Smooth muscle cell of the brain vasculature (primary cell): ENCODE measurements at places on chromosomes 7 and 10.
A peak's percentile ranks its signal among the peaks of the same experiment; 100 is the strongest.

- no peak for DNase-seq
Measured at GRCh38 chr7:2106924-2107323, 125.8 kb downstream of the MAD1L1 start.

DNA sequence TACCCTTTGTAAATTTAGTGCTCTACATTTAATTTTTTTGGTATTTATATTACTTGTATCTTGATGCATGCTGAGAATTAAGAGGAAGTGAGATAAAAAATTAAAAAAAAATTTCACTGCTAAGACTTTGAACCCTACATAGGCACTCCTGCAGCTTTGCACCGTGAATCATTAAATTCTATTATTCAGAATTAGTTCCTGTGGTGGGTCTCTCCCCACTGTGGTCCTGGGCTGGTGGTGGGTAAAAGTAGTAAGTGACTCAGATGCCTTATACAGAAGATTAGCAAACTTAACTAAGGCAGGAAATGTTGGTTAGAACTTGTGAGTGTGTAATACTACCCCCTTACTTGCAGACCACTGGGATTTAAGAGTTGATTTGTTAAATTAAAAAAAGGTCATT, 72.6 kb downstream of the AP3M1 start:
- DNase-seq, result no peak

- DNase-seq, result no peak
Measured at GRCh38 chr7:36732806-36733205, 8.5 kb upstream of the AOAH start.

GRCh38 chr10:80699602-80700039, 161.9 kb downstream of the SH2D4B start:
- peak; percentile 21 for DNase-seq

DNA sequence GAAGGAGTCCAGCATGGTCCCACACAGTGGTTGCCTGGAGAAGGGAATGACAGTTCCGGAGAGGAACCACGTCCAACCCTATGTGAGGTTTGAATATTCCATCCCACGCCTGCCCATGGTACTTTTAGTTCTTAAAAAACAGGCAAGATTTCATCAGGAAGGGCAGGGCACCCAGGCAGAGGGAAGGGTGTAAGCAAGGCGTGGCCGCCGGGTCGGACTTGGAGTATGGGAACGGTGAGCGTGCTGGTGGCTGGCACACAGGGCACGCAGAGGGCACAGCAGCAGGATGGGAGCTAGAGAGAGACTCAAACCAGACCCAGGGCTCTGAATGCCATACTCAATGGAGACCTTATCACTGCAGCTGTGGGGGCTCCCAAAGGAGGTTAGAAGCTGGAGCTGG, 34.3 kb downstream of the FAM53B start:
- DNase-seq, result no peak

DNA sequence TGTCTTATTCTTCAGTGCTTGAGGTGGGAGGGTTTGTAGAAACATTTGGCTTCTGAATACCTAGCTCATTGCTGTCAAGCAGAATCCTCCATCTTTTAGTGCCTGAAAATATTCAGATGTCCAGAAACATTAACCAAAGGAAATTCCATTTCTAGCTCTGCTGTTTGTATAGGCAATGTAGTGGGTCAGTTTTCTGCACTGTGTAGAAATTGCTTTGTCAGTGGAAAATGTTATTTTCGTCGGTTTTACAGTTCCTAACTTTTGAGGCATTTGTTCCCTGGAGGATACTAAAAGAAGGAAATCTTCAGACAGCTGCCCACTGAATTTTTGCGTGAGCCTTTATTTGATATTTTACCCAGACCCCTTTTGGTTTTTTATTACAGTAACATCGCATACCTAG, 143.4 kb downstream of the TPST1 start:
- DNase-seq, result no peak

DNA sequence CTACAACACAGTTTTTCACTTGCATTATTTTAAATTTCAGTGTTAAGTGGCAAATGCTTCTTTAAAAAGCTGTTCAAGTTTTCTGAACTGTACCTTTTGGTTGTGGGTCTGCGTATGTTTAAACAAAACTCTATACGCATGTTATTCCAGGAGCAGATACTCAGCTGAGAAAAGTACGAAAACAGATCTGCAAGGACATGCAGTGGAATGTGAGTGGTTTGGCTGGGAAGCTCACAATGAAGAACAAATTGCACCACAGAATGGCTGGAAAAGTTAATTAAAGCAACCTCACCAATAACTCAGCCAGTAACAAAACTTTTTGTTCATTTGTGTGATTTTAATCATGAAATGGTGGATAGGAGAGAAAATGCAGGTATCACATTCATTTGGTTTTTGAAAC, 17.6 kb downstream of the GLI3 start:
- DNase-seq, result no peak

DNA sequence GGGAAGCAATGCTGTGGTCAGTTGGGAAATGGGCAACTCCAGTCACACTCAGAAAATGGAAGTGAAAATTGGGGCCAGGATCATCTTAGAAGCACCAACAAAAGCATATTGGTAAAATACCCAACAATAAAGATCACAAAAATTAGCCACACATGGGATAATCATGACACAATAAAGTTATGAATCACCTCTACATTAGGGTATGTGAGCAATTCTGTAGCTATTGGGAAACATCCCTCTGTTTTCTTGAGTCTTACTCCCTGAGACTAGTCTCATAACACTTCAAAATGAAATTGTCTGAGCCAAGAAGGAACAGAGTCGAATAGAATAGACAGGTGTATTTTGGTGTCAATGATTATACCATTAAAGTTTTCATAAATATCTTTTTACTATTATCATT, 178.3 kb downstream of the DYNC1I1 start:
- DNase-seq, result no peak

DNA sequence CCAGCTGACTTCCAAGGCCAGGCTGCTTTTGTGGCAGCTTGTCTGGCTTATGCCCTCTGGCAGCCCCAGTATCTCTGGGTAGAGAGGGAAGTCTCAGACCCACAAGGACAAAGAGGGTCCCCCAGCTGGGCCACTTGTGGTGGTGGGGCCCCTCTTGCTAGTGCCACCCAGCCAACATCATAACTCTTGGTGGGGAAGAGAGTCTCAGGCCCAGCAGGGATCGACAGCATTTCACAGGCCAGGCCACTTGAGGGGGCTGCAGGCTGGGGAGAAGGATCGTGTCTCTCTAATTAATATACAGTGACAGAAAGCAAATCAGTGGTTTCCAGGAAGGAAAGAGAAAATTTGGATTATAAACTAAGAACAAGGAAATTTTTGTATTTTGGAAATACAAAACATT, 76.0 kb downstream of the TYW1B start:
- DNase-seq, result no peak

GRCh38 chr7:34838329-34838728, 180.3 kb downstream of the NPSR1 start:
- no peak for DNase-seq

GRCh38 chr7:69403169-69403568, 195.1 kb upstream of the AUTS2 start:
- no peak for DNase-seq

GRCh38 chr7:155962191-155962967, 150.1 kb upstream of the SHH start:
- DNase-seq, result no peak

DNA sequence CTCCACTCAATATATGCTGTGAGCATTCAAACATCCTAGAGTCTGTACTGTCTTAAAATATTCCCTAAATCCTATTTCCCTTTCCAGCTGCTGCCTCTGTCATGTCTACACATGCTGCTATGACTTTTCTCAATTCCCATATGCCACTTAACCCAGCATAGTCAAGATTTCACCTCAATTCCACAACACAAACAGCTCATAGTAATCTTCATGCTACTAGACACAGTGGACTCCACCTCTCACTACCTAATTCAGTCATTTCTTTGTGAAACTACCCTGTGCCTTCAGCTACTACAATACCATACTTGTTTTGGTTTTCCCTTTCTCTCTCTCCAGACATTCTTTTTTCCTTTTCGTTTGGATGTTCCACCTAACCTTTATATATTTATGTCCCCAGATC, 45.5 kb downstream of the GSAP start:
- DNase-seq, result no peak

DNA sequence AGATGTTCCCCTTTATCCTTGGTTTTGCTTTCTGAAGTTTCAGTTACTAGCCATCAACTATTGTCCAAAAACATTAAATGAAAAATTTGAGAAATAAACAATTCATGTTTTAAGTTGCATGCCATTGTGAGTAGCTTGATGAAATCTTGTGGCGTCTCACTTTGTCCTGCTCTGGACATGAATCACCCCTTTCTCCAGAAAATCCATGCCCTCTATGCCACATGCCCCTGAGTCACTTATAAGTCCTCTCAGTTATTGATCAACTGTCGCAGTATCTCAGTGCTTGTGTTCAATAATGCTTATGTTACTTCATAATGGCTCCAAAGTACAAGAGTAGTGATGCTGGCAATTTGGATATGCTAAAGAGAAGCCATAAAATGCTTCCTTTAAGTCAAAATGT, 208.0 kb upstream of the FERD3L start:
- DNase-seq, result no peak

- no peak for DNase-seq
Measured at GRCh38 chr10:106280896-106281460, 883.5 kb downstream of the SORCS1 start.

- no peak for DNase-seq
Measured at GRCh38 chr7:100017300-100017699, 1.9 kb downstream of the ZKSCAN1 start.

DNA sequence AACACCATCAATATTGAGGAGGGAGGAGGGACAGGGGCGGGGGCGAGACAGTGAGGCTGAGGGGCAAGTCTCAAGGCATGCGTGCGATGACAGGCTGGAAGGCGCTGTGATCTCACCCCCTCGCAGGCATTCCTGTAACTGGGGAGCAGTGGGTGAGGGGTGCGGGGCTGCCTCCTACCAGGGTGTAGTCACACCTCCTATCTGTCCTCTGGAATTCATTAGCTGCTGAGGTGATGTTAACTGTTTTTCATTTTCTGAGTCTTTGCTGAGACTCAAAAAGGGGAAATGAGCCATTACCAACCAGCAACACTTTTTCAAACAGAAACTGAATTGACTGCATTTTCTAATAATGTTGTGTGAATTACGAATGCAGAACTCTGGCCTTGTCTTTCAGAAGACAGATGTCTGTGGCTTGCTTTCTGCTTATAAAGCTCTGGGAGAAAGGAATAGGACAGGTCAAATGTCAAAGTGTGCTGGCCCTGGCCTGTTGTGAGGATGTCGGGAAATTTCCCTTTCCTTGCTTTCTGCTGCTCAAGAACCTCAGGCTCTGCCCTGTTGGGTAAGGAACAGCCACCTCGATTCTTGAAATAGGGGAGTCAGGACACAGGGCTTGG, 23.7 kb upstream of the CDH23 start:
- no peak for DNase-seq

GRCh38 chr7:158024351-158024715, 563.3 kb downstream of the PTPRN2 start:
- no peak for DNase-seq

DNA sequence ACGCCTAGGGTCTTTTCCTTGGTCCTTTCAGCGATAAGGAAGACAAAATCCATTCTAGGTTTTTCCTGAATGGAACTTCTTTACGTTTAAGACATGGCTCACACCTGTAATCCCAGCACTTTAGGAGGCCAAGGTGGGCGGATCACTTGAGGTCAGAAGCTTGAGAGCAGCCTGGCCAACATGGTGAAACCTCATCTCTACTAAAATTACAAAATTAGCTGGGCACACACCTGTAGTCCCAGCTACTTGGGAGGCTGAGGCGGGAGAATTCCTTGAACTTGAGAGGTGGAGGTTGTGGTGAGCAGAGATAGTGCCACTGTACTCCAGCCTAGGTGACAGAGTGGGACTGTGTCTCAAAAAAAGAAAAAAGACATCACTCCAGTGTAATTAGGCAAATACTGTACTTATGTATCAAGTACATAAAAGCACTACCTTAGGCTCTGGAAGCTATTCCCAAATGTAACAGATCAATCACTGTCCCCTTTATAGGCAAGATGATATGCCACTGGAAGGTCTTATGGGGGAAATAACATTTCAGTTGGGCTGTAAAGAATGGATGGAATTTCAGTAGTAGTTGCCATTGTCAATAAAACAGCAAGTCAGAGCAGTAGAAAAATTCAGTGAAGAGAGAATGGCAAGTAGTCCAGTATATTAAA, 5.7 kb downstream of the STK17A start:
- no peak for DNase-seq

DNA sequence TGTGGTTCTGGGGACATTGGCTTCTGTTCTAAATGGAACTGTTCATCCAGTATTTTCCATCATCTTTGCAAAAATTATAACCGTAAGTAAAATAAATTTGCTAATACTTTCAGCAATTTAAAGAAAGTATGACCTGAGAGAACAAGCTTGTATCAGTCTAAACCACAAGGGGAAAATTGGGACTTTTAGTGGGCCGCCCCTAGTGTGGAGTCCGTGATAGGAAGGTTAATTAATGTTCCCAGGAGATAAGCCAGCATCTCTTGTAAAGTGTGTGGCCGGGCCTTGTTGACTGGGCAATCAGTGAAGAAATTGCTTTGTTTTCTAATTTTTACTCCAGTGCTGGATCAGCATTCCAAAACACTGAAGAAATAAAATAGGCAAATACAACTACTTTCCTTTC, 83.0 kb downstream of the ABCB5 start:
- DNase-seq, result no peak

- no peak for DNase-seq
Measured at GRCh38 chr10:98100476-98100875, 34.0 kb upstream of the R3HCC1L start.

DNA sequence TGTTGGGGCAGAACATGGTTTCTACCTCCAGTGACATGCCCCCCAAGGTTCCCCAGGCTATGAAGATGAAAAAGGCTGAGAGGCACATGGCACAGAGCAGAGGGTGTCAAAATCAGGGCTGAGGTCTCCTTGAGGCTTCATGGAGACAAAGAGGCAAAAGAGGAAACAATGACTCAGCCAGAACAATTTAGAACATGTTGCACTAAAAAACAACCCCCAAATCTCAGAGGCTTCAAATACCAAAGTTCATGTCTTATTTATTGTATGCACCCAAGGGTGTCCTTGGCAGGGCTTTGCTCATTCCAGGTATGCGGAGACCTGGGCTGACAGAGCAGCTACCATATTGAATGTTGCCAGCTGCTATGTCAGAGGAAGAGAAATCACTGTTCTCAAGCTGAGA, 964.1 kb downstream of the GRID1 start:
- DNase-seq, result no peak
